ENCODE measurements at places on chromosomes 2 and 18.

GRCh38 chr18:61308795-61309393 lies 24.3 kb upstream of the CDH20 start:
- no peak for DNase-seq

- peak; percentile 51 for DNase-seq
These were observed 58.9 kb upstream of the THUMPD2 start for GRCh38 chr2:39837856-39838453.

GRCh38 chr2:3001615-3002560 lies 375.7 kb downstream of the EIPR1 start:
- peak; percentile 18 for DNase-seq

DNA sequence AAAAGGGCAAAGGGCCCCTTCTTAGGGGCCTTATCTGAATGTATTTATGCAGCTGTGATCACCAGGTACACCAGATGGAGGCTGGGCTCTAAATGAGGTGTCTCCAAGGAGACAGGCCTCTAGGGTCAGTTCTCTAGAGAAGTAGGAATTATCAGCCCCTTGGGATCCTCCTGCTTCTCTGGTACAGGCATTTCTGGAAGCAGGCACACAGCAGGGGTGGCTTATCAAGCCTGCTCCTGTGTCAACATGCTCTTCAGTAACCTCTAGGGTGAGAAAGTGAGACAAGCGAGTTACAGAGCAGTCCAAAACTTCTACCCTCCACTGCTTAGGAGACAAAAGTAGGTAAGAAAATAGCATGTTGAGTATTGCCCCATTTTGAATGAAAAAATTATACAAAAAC lies 13.8 kb downstream of the TPGS2 start:
- peak; percentile 83 for DNase-seq

DNA sequence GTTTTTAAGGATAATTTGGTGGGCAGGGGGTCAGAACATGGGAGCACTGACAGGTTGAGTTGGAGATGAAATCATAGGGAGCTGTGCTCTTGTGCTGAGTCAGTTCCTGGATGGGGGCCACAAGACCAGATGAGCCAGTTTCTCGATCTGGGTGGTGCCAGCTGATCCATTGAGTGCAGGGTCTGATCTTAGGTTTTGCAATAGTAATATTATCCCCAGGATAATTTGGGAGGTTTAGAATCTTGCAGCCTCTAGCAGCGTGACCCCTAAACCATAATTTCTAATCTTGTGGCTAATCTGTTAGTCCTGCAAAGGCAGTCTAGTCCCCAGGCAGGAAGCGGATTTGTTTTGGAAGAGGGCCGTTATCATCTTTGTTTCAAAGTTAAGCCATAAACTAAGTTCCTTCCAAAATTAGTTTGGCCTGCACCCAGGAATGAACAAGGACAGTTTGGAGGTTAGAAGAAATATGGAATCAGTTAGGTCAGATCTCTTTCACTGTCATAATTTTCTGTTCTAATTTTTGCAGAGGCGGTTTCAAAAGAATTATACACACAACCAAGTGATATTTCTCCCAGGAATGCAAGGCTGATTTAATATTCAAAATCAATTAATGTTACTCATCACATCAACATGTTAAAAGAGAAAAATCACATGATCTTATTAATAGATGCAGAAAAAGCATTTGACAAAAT lies 23.0 kb downstream of the DBI start:
- DNase-seq: no peak

DNA sequence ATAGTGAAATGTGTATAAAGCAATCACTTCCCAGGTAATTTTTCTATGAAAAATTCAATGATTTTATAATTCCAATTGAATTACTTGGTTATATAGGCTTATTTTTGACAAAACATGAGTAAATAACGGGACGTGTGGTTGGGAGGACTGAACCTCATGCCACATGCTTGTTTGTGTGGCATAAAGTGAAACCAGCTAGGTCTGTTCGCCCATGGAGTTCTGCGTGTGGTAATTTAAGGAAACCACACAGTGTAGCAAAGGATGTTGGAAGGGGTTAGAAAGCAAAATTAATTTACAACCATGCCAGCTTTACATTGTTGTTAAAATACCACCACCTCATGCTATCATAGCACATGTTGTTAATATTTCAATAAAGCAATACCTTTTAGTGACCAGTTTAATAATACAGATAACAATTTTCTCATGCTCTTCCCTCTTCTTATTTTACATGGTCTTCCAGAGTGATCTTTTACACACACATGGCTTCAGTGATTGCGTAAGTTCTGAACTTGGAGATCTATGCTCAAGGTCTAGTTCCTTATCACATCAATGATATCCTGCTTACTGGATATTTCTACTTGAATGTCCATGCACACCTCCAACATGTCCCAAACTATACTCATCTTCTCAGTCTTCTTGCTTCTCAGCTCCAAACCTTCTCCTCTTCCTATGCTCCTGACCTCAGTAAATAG lies 156.4 kb upstream of the ITGA4 start:
- DNase-seq: no peak

- DNase-seq: peak; percentile 52
These were observed 32.0 kb downstream of the YPEL5 start for GRCh38 chr2:30178618-30179434.

DNA sequence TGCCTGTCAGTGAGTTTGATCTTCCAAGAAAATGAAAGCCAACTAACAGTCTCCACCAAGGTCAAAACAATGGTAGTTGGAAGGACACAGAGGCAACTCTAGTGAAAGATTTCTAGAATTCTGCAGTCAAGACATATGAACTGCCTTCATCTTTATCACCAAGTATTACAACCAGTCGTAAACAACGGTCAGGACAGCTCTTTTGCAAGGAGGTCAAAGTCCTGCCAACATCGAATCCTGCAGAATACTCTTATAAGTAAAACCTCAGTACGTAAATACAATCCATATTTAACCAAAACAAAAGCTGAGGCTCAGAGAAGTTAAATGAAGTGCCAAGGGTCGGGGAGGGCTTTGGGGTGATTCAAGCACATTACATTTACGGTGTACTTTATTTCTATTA lies 3.1 kb downstream of the FEZ2 start:
- DNase-seq: no peak

DNA sequence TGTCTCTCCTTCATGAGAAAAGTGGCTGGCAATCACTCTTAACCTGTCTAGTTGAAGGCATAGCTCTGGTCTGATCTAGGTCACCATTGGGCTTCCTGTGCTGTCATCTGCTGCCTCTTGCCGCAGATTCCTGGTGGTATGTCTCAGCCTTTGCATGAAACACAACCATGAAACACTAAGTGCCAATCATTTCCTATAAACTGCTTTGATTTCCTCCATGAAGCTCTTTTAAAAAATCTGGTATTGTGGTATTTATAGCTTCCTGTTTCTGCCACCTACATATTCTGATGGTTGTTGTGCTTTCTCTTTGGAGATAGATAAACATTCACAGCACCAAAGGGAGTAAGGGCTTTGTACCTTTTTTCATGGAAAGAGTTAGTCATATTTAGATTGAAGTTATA lies 120.0 kb upstream of the EPC2 start:
- no peak for DNase-seq

DNA sequence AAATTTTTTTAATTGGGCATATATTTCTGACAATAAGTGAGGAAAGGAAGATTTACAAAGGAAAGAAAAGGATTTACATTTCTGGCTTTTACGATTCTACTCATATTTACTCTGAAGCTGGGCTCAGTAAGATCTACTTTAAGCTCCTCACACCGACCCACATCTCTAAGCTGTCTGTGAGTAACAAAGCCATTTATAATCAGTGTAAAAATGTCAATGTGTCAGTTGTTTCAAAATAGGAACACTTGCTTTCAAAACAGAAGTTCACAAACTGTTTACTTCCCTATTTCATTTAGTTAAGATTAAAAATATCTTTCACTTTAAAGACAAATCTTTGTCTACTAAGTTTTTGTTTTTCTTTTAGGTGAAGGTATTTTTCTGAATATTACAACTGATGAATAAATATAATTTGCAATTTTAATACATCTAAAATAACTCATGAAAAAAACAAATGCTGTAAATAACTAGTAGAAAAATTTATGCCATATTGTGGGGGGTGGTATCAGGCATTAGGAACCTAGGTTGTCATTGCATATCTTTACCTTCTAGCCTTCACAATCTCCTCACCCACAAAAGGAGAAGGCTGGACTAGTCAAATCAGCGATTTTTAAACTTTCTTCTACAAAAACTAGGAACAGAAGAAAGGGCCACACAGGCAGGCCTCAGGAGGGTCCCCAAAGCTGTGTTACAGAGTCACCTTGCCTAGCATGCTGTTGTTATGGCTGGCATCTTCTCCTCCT lies 64.5 kb downstream of the TMEM131 start:
- no peak for DNase-seq

DNA sequence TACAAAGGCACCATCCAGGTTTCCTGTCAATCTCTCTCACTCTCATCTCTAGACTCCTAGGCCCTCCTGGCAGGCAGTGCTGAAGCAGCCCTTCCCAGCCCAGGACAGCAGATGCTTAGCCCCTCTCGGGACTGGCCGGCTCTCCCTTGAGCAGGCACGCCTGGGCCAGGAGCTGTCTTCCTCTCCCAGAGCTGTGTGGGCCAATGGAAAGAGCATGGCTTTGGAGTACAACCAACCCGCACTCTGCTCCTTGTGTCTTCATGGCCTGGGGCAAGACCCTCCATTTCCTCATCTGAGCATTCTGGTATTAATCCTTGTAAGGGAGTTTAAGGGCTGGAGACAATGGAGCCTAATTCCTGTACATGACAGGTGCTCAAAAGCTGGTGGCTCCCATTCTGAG lies 97.2 kb downstream of the CAPN13 start:
- DNase-seq: no peak

DNA sequence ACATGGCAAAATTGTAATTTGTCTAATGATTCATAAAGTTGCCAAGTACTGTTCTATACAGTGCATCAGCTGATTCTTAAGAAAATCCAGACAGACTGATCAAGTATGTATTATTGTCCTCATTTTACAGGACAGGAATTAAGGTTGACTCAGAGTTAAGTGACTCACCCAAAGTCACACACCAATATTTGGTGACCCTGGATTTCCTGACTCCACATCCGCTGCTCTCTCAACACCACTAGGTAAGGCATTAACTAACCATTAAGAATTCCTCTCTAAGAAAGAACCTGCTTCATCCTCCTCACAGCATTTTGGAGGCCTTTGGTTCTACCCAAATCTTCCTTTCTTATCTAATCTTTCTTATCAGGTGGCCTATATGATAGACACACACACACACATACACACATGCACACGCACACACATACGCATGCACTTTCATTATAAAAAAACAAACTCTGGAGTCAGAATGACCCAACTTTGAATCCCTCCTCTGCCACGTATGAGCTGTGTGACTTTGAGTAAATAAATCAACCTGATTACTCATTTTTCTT lies 150.8 kb downstream of the ANKRD44 start:
- DNase-seq: no peak

GRCh38 chr18:36623681-36624190 lies 205.1 kb downstream of the TPGS2 start:
- no peak for DNase-seq

- no peak for DNase-seq
These were observed 216.3 kb upstream of the ITGA4 start for GRCh38 chr2:181240844-181241243.

DNA sequence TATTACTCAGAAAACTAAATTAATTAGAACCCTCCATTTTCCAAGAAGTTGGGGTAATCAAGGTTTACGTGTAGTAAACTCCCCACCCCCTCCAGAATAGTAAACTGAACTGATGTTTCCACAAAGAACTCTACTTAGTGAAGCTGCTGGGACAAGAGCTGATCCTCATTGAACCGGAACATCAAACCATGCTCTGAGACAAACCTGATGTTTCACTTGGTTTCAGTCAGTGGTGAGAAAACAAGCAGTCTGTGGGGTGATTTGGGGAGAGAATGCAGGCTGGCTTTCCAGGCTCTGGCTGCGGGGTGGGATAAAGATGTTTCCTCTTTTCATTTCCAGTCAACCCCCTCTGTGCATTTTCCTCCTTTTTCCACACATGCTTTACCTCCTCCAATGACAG lies 38.2 kb downstream of the CELF4 start:
- DNase-seq: no peak

- DNase-seq: peak; percentile 72
These were observed 183.7 kb downstream of the INO80D start for GRCh38 chr2:205902041-205902899.

DNA sequence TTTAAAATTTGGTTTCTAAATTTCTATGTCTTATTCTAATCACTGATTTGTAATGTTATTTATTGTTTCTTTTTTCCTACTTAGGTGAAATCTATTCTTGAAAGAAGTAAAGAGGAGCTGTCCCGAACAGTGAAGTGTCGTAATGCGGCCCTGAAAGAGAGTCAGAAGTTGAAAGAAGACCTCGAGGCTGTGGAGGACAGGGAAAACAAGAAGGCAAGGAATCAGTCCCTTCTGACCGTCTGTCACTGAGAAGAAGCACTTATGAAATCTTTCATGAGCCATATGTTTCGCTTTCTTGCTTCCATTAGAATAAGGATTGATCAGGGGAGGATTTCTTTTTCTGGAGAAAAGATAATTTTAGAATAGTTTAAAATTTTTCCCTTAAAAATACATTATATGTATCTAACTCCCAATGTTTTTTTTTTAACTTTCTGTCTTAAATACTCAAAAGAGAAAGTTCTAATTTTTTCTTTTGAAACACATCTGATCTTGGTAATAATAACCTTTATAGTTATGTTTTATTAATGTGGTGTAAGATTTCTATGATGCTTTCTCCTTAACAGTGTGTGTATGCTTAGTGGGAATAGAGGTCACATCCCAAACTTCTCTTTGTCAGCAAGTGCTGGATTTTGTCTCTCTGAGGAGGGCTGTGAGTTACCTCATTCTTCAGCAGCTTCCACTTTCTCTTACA lies 79.0 kb downstream of the CCDC150 start:
- DNase-seq: no peak

DNA sequence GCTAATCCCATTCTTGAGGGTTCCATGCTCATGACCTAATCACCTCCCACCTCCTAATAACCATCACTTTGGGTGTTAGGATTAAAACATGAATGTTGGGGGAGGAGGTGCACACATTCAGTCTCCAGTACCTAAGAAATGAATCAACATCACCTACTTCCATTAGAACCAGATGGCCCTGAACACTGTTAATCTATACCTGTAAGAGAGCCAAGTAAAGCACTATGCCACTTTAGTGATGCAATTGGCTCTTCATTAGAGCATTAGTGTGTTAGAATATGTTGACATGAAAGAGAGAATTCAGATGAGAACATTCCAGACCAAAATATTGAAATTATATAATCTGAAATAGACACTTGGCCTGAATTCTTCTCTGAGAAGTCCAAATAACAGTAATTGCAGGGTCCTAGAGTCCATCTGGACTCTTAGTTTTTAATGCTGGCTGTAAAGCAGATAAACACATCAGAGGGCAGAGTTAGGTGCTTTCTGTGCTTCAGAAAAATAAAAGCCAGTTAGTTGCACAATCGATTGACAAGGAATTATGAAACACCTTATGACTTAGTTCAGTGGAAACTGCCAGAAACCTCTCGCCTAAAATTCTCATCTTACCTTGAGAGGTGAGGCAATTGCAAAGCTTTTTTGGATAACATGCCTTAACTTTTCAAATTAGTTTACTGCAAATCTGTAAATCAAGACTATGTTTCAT lies 923.7 kb downstream of the SLC4A3 start:
- DNase-seq: no peak

All from K562 (cell line).